ENCODE measurements at places on chromosomes 7 and 10. TPM values are rescaled to one million over a fixed set of nuclear protein-coding genes. Genes with fewer than 3 reads are reported as not detected.

Gene NFE2L3
- 142 TPM for total RNA-seq

Gene CCAR1
- total RNA-seq, result 118 TPM

Gene MYL7
- total RNA-seq, result 2.4 TPM

Gene PMPCB
- total RNA-seq, result 90.0 TPM

DNA sequence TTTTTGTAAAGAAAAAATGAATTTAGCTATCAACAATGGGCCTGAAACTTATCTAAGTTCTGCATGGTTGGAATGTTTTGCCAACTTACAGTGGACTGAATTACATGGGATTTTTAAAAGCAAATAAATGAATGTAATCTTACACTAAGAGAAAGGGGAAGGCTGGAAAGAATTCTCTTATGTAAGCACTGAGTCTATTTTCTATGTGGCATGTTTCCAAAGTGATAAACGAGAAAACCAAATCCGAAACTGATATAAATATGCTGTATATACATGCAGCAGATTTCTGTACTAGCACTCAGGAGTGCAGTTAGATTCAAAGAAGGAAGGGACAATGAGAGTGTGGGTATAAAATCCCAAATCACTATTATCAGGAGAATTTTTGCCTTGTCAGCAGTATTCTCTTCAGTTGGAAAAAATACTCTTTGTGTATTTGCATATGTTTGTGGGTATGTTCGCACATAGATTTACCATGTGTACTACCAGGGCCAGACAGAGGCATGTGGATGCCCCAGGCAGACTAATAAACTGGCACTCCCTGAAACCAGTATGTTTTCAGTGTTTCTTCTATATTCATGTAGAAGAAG lies 334.3 kb upstream of the SEMA3D start:
- no peak for DNase-seq
- H3K27me3 ChIP-seq, result no peaks in the 10 kb centered on the region
- H3K4me1 ChIP-seq, result no peaks in the 10 kb centered on the region
- H3K36me3 ChIP-seq, result no peaks in the 10 kb centered on the region

DNA sequence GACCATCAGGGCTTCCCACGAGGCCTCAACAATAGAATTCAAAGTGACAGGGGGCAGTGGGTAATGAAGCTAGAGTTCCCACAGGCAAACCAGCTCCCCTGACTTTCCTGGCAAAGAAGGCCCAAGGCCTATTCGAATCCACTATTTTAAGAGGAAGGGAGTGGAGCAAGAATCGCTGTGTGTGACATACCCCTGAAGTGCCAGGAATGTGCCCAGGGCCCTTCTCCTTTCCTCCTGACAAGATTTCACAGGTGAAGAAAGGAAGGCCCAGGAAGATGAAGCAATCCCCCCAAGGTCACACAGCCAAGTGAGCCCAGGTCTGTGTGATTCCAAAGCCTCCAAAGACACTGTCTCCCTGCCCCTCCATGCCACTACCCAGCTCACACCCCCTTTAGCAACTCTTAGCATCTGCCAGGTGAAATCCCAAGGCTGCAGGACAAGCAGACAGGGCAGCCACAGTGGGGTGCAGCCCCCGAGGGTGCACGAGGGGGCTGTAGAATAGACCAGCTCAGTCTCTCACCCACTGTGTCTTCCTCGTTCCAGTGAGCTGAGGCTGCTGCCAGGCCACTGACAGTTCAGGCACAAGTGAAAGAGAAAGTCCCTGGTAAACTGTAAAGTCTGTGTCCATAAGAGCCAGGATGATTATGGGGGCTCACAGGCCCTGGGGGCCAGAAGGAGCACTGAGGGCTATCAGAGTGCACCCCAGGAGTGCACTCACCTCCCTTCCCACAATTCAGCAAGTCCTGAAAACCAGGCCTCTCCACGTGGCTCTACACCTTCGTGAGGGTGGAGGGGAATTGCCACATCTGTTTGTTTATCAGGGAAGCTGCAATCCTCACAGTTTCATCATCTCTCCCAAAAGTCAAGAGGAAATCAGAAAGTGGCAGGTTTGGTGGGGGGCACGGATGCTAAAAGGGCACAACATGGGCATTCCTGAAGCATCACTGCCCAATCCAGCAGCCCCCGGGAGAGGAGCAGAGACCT lies 70.8 kb upstream of the ZMIZ1 start:
- H3K36me3 ChIP-seq, result no peaks in the 10 kb centered on the region
- no peak overlapping the region for H3K27ac ChIP-seq
- no peaks in the 10 kb centered on the region for H3K27me3 ChIP-seq
- H3K4me1 ChIP-seq, result no peaks in the 10 kb centered on the region
- DNase-seq, result no peak

DNA sequence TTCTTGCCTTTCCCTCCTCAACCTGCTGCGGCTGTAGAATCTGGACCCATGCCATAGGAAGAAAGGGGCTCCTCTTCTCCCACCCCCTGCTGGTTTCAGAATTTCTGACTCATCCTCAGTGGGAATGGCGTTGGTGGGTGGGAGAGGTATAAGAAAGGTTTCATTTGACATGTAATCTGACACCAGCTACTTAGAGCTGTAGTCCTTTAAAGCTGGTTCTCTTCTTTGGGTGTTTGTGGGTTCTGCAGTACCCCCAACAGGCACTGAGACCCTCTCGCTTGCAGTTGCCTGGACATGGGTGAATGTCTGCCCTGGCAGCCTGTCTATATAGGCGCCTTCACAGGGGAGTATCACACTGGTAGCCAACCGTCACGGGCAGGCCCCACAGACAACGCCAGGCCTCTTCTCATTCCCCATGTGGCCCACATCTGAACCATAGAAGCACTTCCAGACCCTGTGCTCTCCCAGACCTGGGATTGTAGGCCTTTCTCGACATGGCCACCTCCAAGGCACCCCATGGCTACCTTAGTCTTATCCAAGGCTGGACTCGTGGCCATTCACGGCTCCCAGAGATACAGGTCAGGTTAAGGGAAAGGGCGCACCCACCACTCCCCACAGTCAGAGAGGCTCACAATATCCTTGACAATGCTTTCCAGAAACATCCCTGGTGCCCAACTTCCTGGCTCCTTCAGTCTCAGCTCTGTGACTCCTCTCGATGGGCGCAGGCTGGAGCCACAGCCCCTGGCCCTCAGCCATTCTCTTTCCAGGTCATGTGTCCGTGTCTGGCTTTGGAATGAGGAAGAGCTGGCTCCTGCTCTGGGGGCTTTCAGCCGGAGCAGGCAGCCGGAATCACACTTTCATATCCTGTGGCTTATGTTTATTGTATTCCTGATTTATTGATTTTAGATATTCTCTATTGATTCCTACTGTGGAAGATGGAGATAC lies 17.5 kb downstream of the ZNF862 start:
- DNase-seq, result peak; percentile 82
- H3K27ac ChIP-seq, result no peak overlapping the region
- H3K27me3 ChIP-seq, result no peaks in the 10 kb centered on the region

DNA sequence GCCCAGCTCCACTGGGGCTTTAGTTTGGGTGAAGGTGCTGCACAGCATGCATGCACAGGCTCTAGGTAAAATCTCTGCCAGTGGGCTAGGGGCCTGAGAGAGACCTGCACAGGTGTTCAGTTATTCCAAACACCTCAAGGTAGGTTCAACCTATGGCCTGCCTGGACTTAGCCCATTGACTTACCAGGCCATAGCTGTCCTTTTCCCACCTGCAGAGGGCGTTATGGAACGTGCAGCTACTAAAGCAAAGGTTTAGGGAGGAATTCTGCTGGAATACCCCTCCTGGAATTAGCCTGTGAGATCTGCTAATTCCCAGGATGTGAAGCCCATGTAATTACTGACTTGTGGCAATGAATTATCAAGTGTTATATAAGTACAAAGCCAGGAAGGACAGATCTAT lies 3.6 kb downstream of the VWC2 start:
- H3K4me3 ChIP-seq, result no peak overlapping the region
- no peaks in the 10 kb centered on the region for H3K36me3 ChIP-seq
- DNase-seq, result peak; percentile 88
- no peak overlapping the region for H3K27ac ChIP-seq

GRCh38 chr10:90352288-90352687 lies 505.6 kb downstream of the HTR7 start:
- no peak overlapping the region for H3K27ac ChIP-seq
- H3K27me3 ChIP-seq, result no peaks in the 10 kb centered on the region
- H3K4me3 ChIP-seq, result no peak overlapping the region
- DNase-seq, result peak; percentile 20

- H3K27ac ChIP-seq, result no peak overlapping the region
- H3K27me3 ChIP-seq, result no peaks in the 10 kb centered on the region
- peaks cover 9% of the 10 kb centered on the region for H3K36me3 ChIP-seq
- no peak for DNase-seq
- peaks cover 6% of the 10 kb centered on the region for H3K4me1 ChIP-seq
Measured at GRCh38 chr7:47953822-47954221, 5.6 kb upstream of the PKD1L1 start.

DNA sequence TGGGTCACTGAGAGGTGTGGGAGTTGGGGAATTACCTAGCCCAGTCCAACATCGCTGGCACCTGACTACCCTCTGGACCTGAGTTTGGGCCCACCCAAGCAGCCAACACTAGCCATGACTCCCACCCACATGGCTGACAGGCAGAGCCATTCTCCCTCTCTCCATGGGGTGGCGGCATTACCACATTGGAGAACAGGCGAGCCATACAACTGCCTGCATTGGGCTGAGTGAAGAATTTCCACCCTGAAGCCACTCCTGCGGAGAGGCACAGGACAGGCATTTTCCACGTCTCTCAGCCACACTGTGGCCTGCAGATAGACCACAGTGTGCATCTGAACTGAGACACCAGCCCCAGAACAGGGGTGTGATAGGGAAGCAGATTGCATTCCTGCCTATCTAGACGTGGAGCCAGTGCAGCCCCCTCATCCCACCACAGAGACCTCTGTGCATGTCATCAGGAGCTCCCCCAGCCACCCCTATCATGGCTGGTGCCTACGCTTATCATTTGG lies 58.2 kb upstream of the ANTXRL start:
- H3K27me3 ChIP-seq, result no peaks in the 10 kb centered on the region
- no peaks in the 10 kb centered on the region for H3K36me3 ChIP-seq
- no peak overlapping the region for H3K4me3 ChIP-seq
